ENCODE measurements at places on chromosomes 6 and 20.
A peak's percentile ranks its signal among the peaks of the same experiment; 100 is the strongest.

DNA sequence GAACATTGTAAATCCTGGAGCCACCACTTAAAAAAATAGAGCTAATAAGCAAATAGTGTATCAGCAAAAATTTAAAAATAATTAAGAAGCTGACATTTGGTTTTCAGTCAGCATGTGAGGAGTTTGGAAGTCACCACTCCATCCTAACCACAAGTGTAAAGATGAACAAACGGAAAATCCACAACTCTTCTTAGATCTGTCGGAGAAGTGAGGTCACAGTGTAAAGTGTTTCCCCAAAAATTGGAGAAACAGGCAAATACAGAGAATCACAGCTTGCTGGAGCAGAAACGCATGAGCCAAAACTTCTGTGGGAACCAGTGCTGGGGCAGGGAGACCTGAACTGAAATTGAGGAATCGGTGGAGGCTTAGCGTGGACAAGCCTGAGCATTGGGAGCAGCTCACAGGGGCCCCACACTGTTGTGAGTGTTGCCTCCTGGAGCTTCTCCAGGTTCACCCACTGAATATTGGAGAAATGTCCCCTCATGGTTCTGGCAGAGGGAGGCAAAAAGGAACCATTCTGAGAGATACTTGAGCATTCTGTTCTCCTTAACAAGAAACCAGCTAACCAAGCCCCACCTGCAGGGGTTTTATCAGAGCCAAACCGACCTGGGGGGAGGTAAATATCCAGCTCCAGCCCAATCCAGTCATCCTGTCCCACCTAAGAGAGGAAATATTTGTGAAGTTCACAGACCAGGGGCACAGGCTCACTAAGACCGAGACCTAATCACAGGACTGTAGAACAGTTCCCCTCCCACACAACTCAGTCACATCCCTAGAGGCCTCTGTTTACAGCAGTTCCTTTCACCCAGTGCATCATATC, 192.0 kb downstream of the ERMARD start:
- DNase-seq = no peak

DNA sequence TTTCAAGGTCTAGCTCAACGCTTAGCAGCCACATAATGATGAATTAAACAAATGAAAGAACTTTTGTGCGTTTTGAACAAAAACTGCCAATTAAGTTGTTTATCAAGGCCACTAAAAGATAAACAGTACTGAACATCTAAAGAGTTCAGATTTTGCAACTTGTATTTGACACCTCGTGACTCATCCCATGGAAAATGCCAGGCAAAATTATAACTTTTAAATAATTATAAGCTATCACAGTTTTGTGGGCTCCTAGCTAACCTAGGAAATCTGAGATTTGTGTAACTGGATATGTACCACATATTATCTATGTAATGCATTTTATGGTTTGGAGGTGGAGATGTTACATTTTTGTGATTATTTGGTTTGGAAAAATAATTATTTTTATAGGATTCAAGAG, 9.6 kb upstream of the BAG2 start:
- DNase-seq = no peak

DNA sequence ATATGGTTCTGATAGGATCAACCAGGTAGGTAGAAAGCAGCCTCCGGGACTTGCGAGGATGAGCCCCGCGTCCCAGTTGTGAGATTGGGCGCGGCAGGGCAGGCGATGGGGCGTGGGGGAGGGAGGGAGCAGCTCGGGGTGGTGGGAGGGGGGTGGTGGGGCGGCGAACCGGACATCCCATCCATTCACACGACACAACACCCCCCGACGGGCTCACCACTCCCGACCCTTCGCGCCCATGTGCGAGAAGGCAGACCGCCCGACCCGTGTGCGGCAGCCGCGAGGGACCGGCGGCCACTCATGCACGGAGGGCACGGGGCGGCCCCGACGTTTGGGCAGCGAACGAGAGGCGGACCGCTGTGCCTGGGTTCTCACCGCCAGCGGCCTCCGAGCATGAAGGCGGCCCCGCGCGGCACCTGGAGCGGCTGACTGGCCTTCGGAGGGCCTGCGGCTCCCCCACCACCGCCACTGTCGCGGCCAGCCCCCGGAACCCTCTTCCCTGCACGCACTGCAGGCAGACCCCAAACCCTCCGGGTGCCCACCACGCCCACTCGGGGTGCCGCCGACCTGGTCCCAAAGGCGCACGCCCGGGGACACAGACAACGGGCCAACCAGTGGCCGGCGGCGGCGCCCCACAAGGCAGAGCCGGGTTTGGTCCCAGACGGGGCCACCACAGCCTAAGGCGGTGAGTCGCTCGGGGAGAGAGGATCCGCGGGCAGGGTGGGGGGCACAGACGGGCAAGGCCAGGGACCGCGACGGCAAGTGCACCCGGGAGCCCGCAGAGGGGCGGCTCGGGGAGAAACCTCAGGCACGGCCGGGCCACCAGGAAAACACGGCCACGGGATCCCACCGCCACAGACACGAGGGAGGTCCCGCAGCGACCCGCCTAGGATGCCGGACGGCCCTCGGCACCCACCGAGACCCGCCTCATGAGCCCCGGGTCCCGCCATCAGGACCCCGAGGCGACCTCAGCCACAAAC, 769.2 kb upstream of the DEFB115 start:
- DNase-seq = no peak

- DNase-seq = no peak
Observed at GRCh38 chr6:73728548-73729205, 32.7 kb downstream of the CD109 start.

GRCh38 chr6:163695414-163695864, 280.9 kb downstream of the QKI start:
- DNase-seq = no peak

GRCh38 chr6:32127717-32128592, at the start of gene ATF6B:
TSS of gene ATF6B (minus strand) at chr6:32128246. CDS start at chr6:32128207, 39 bp downstream.
- DNase-seq = peak; percentile 98

GRCh38 chr6:136921381-136921935, 643 bp upstream of the SLC35D3 start:
- DNase-seq = no peak

- DNase-seq = no peak
Observed at GRCh38 chr6:26383624-26384417, 913 bp downstream of the BTN2A2 start.

DNA sequence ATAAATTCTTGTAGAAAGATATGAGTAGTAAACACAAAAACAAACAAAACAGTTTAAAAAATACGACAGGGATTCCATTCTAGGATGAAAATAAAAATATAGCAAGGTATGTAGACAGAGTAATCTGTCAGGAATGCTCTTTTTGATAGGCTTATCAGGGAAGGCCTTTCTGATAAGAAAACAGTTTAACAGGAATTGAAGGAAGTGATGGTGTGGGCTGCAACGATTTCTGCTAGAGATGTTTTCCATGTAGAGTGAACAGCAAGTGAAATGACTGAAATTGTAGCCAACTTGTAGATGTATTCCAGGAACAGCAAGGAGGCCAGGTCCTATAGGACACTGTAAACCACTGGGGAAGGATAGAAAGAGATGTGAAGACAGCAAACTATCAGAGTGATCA, 689.7 kb upstream of the GJE1 start:
- no peak for DNase-seq

DNA sequence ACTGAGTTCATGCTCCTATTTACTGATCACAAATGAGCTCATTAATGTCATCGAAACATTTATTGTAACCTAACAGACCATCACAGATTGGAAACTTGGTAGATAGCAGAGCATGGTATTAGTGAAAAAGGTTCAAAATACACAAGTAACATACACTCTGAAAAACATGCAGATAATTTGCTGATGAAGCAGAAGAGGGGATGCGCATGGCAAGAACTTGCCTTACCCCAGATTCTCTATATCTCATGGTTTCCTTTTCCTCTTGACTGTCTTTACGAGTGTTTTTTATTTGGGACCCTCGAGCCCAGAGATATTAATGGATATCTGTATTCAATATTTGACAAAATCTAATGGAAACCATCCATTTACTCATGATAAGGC, 37.6 kb downstream of the QRSL1 start:
- no peak for DNase-seq

- DNase-seq = no peak
Observed at GRCh38 chr6:138491017-138491416, 8.3 kb downstream of the NHSL1 start.

DNA sequence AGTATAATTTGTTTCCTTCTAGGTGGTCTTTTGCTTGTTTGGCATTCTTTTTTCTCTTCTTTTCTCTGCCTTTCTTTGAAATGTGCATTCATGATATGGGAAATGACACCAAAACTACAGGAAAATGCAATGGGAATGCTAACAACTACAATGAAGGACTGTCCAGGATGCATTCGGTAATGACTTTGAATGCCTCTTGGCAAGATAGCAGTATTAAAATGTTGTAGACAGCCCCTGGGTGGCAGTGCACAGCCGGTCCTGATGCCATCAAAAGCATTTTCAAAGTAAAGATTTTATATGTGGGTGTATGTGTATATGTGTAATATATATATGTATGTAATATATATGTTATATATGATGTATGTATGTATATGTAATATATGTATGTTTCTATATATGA, 218.8 kb upstream of the MMS22L start:
- no peak for DNase-seq

DNA sequence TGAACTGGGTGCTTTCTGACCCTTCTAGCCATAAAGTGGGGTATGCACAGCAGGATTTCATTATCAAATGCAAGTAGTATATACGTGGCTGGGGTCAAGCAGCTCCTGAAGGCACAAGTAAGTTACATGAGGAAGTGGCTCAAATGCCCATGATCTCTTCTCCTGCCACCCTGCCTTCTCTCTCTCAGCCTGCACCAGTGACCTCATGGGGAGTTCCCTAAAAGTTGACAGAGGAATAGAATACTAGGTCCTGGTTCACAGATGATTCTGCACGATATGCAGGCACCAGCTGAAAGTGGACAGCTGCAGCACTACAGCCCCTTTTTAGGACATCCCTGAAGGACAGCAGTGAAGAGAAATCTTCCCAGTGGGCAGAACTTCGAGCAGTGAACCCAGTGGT, 282.0 kb downstream of the BCKDHB start:
- DNase-seq = no peak

GRCh38 chr6:144265061-144265357, 20.1 kb upstream of the UTRN start:
- no peak for DNase-seq

DNA sequence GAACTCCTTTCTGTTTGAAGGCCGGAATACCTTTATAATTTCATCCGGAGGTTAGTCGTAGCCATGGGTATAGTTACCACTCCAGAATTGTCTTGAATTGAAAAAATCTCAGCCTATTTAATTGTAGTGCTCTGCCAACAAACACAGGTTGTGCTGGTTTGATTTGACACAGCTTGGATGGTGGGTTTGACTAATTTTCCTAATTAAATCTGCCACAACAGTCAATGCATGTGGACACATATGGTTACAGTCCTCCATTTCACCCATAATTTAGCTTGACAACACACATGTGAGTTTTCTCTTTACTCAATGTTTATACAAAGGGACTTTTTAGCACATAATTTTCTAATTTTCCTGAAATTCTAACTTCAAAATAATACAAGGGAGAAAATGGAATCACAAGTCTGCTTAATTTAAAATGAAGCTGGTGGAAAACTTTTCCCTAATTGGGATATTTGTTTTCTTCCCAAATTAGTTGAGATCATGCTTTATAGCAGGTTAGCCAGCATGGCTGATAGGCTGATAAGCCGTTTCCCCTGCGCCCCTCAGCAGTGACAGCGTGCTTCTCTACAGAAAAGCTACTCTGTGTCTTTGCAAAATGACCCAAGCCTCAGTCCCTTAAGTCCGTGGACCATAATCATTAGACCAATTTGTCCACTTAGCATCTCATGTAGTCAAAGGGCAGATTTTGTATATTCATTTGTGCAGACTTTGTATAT, 463.5 kb upstream of the FLRT3 start:
- no peak for DNase-seq

DNA sequence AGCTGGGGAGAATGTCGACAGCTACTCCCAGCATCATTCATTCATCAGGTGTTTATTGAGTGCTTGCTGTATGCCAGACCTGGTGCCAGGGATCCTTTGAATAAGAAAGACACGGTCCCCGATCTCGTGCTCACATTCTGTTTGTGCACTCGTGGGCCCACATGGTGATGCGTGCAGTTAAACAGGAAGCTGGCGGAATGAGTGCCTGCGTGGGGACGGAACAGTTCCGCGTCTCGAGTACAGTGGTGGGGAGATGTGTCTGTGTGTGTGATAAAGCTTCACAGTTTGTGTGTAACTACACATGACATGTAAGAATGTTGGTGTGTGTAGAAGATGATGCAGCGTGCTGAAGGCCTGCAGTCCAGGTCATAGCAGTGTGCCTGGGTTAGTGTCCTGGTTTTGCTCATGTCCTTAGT, 6.5 kb downstream of the RBM38 start:
- peak; percentile 53 for DNase-seq

GRCh38 chr6:40804905-40805304, 217.7 kb upstream of the LRFN2 start:
- DNase-seq = no peak

- no peak for DNase-seq
Observed at GRCh38 chr6:155223646-155224451, 40.0 kb upstream of the CLDN20 start.

DNA sequence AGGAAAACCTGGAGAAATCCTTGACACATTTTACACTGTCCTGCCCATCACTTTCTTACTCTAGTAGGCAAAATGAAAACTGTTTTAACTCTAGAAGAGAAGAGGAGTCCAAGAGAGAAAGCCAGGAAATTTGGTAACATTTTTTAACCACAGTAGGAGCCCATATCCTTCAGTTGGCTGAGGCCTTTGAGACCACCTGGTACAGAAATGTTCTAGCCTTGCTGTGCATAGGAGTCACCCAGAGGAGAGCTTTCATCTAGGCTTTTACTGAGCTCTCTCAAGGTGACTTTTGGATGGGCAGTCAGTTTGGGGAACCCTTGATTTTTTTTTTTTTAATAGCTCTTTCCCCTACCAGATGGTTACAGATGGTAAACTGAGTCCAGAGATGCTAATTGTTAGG, 25.0 kb downstream of the LRRN4 start:
- DNase-seq = peak; percentile 22

DNA sequence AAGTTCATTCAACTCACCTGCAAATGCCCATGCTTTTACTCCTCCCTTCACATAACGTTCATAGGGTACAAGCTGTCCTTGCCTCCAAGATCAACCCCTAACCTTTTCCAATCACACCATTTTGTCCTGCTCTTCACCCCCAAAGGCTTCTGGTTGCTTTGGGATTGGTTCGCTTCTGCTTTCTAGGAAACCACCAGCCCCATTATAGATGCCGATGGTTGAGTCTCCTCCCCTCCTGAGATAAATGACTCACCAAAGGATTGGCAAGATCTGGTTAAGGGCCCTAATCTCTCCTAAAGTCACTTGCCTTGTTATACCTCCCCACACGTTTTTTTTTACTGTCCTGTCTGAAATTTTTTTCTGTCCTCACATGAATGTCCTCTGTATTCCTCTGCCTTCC, 311.4 kb downstream of the HACE1 start:
- no peak for DNase-seq

DNA sequence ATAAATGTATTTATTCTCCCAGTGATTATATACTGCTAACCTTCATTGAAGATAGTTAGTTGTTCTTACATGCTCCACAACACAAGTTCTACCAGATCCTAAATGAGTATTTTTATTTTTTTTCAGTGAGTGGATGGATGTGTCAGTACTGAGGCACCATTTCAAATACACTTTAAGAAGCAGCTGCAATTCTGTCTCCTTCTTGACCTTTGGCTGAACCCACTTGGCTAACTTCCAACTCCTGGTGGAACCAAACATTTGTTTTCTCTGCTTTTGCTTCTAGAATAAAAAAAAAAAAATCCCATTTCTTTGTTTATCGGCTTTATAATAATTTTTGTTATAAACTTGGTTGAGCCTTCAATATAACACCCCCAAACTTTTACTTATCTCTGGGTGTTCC, 458.3 kb upstream of the MAP3K7 start:
- DNase-seq = no peak
